ENCODE measurements at places on chromosomes 11 and 22.

DNA sequence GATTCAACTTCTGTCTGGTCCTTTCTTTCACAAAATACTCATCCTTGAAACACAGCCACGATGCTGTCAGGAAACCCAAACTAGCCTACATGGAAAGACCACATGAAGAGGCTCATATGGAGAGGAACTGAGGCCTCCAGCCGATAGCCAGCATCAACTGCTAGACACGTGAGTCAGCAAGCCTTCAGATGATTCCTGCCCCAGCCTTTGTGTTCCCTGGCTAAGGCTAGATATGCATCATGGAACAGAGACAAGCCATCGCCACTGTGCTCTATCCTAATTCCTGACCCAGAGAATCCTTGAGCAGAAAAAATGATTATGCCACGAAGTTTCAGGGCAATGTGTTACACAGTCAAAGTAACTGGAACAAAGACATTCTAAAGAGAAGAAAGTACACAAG, 75.5 kb downstream of the ENTHD1 start:
- DNase-seq = no peak

DNA sequence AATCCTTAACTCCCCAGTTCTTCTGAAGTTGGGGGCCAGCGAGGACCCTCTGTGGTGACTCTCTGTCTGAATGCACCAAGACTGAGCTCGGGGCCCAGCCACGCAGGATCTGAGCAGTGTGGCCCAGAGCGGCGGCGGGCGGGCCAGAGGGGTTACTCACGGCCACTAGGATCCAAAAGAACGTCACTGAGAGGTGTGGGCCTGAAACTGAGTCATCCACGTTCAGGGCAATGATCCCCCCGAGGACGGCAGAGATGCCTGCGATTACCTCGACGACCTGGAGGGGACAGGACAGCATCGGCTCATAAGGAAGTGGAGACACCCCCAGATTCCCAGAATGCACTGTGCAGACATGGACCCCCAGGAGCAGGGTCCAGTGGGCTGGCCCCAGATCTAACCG, 11.2 kb downstream of the MLC1 start:
- no peak for DNase-seq

DNA sequence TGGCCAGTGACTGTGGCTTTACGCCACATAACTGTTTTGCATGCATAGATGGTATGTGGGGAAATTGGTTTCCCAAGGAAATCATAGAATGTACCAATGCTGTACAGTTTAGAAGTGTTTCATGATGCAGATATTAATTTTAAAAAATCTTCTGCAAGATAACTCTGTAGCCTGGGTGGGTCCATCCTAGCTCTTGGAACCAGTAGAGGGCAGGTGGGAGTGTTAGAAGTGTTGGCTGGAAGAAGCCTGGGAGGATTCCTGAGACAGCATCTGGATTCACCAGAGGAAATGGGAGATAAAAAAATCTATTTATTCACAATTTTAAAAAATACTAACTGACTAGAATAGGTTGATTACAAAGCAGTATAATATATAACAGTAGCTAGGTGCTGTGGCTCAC, 139.9 kb upstream of the GRIA4 start:
- DNase-seq = no peak

DNA sequence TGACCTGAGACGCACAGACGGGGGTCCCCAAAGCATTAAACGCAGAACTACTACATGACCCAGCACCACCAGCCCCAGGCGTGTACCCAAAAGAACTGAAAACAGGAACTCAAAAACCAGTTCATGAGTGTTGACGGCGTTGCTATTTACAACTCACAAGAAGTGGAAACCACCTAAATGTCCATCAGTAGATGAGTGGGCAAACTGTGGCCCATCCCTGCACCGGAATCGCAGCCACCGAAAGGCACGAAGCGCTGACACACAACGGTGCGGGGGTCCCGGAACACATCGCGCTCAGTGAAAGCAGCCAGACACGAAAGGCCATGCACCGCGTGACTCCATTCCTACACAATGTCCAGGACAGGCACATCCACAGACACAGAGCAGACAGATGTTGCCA, 79.2 kb downstream of the TRMU start:
- no peak for DNase-seq

GRCh38 chr22:31820655-31821054, 66.8 kb downstream of the DEPDC5 start:
- DNase-seq = no peak
